ENCODE measurements at places on chromosomes 6 and 20.

GRCh38 chr6:88975369-88975768, 12.0 kb upstream of the RNGTT start:
- no peak for DNase-seq

DNA sequence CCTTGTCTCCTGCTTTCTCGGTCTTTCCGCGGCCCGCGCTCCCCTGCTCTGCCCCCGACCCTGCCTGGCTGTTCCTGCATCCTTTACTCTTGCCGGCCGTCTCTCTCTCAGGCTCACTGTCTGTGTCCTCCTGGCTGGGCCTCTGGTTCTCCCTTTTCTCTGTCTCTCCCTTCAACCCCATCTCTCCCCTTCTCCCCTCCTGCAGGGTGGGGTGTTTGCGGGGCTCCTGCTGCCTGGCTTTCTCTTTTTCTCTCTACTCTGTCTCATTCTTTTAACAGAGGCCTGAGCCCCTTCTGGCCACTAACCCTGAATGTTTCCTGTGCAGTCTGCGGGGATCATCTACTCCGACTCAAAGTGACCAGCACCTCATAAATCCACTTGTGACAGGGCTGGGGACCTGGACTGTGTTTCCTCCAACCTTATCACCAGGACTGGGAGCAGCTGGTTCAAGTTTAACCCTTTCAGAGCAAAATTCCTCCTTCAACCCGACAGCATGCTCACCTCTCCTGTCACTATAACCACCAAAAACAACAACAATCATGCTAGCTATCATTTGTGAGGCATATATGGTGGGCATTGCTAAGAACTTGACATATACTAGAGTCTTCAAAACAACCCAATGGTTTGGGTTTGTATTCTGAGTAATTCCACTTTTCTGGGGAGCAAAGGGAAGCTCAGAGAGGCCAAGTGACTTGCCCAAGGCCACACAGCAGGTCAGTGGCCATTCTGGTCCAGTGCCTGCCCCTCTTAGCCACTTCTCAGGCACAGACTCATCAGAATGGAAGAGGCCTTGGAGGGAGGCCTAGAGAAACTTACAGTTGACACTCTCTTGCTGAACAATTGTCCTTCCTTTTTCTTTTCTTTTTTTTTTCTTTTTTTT, 811 bp upstream of the RSPO4 start:
- DNase-seq = no peak

- DNase-seq = no peak
Measured at GRCh38 chr6:71194724-71195123, 93.9 kb upstream of the OGFRL1 start.

GRCh38 chr6:2055911-2056310, 189.5 kb downstream of the GMDS start:
- no peak for DNase-seq

GRCh38 chr6:3396503-3397180, 60.2 kb downstream of the SLC22A23 start:
- DNase-seq = no peak

GRCh38 chr6:27544612-27545260, 71.8 kb upstream of the ZNF184 start:
- DNase-seq = no peak

DNA sequence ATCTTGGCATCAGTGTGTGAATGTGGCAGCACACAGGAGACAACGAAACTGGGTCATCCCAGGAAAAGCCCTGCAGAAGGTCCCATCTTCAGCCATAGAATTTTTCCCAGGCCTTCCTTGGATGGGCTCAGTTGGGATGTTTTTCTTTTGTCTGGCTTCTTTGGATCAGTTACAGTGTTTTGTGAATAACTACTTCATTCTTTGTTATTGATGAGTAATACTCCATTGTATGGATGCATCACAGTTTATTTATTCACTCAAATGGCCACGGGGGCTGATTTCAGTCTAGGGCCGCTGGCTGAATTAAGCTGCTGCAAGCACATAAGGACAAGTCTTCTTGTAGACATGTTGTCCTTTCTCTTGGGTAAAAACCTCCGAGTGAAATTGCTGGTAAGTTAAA, 81.3 kb upstream of the CD93 start:
- no peak for DNase-seq

GRCh38 chr6:116111552-116112528, 11.2 kb downstream of the NT5DC1 start:
- peak; percentile 11 for DNase-seq

GRCh38 chr20:2742934-2743559, 50.5 kb downstream of the EBF4 start:
- DNase-seq = peak; percentile 86

DNA sequence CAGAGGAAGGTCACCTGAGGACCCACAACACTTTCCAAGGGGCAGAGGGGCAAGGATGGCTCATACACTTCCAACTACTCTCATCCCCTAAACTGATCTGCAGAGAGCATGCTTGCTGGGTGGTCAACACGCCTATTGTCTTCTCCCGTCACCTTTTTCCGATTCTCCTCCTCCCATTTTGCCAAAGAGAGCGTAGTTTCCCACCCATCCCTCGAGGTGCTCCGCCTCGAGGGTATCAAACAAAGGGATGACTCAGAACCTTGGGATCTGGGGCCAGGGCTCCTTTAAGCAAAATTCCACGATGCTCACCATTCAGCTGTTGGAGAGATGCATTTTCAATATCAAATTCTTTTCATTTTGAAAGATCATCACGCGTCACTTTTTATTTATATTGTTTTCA, 507.5 kb upstream of the SULF2 start:
- no peak for DNase-seq

DNA sequence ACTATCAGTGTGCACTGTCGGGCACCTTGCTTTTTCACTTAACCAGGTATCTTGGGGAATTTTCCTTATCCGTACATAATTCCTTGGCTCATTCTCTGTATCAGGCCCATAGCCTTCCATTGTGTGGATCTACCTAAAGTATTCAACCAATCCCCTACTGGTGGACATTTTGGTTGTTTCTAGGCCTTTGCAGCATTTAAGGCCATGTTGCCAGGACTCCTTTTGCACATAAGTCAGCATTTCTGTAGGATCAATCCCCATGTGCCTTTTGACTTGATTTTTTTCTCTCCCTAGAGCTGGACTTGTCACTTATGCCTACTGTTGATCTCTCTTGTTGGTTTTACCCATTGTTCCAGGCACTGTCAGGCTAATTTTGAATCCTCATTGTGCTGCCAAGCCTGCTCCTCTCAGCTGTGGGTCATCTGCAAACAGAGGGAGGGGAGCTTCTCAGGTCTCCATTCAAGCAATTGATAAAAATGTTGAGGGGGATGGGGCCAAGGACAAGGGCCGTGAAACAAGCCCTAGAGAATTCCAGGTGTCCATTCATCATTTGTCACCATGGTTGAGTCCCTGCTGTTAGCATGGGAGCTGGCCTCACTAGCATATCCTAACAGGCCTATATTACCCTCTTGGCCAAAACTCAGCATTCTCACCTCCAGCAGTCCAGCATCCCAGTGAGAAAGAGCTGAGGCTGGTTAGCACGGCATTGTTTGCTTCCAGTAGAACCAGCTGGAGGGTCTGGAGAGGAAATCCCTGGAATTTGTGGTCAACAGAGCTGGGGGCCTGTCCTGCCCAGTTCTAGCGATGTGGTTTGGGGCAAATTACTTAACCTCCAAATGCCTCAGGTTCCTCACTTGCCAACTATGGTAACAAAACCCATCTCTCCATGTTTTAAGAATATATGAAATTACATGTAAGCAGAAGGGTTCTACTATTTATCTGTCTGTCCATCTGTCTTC, 178.4 kb downstream of the MRPL14 start:
- no peak for DNase-seq

- DNase-seq = no peak
Measured at GRCh38 chr6:116083052-116083451, 17.6 kb upstream of the NT5DC1 start.

- no peak for DNase-seq
Measured at GRCh38 chr6:70973604-70974003, 16.7 kb upstream of the B3GAT2 start.

GRCh38 chr6:46201702-46202101, 30.9 kb upstream of the ENPP5 start:
- no peak for DNase-seq

GRCh38 chr6:125793863-125794262, 3.1 kb downstream of the NCOA7 start:
- DNase-seq = no peak

DNA sequence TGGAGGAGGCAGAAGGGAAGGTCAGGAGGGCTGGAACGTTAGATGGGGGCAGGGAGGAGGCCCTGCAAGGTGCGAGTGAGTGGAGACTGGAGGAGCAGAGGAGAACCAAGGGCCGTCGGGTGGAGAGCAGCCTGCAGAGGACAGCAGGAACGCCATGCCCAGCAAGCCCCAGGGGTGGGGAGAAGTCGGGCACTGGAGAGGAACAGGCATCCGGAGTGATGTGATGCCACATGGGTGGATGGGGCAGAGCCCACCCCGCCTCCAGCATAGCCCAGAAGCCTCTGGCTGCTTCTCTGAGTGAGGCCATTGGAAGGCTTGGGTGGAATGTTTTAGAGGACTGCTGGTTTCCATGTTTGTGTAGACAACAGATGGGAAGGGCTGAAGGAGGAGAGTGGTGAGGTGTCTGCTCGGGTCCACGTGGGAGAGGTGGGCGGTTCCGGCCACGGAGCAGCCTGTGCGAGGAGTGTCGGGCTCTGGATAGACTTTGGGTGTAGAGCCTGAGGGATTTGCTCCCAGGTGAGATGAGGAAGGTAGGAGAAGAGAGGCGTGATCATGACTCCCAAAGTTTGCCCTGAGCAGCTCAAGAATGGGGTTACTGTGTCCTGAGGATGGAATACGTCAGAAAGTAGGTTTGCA, 221.4 kb downstream of the SMOC2 start:
- DNase-seq = no peak

DNA sequence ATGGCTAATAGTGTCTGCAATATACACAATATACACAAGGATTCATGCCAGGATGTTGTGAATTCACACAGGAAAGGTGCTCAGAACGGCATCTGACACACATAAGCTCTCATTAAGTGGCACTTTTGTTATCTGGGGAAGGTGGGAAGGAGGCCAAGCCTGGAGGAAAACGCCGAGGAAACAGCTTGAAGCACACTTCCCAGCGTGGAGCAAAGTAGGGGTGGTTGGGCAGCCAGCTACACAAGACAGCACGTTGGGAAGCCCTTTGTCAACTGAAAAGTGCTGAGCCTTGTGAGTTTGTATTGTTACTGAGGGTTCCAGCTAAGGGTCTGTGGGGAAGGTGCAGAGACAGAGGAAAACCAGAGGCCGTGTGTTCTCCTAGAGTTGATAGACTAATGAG, 181.0 kb downstream of the ZMYND8 start:
- peak; percentile 45 for DNase-seq
